BJ (cell line): ENCODE measurements at places on chromosomes 2 and 18. TPM values are rescaled to one million over a fixed set of nuclear protein-coding genes. Genes with fewer than 3 reads are reported as not detected.

The ADI1 gene
- 53.3 and 57.6 TPM in 2 replicates for polyA plus RNA-seq

DNA sequence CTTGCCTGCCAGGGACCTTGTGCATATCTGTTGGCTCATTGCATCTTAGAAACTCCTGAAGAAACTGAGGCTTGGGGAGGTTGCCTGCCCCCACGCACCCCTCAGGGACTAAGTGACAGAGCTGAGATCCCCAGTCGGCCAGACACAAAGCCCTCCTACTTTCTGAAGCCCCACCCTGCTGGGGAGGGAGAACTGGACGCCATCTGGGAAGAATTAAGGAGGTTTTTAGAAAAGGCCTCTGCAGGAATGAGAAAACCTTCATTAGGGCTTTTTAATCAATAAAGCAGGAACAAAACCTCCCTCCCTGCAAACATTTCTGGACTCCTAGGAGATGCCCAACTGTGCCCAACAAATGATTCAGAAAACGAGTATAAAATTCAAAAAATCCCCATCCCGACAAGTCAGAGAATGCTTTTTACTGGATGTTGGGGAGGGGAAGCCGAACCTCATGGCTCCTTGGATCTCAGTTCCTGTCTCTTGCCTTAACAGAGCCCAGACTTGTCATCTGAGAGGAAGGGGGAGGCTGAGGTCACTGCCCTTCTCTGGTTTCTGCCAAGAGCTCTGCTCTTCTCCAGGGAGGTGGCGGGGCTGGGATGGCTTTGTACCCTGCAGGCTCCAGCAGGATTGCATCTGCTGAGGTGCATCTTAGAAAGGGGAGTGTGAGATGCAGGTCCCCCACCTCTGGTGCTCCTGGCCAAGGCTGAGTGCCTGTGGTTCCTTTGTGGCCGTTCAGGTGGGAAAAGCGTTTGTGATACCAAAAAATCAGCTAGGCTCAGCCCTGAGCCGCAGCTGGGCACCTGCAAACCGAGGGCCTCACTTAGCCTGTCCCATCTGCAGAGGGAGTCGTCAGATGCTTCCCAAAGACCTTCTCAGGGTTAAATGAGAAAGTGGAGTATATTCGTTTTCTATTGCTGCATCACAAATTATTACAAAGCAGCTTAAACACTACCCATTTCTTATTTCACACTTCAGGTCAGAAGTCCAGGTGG, 142.4 kb downstream of the ZFP36L2 start:
- peak; percentile 59 for DNase-seq

DNA sequence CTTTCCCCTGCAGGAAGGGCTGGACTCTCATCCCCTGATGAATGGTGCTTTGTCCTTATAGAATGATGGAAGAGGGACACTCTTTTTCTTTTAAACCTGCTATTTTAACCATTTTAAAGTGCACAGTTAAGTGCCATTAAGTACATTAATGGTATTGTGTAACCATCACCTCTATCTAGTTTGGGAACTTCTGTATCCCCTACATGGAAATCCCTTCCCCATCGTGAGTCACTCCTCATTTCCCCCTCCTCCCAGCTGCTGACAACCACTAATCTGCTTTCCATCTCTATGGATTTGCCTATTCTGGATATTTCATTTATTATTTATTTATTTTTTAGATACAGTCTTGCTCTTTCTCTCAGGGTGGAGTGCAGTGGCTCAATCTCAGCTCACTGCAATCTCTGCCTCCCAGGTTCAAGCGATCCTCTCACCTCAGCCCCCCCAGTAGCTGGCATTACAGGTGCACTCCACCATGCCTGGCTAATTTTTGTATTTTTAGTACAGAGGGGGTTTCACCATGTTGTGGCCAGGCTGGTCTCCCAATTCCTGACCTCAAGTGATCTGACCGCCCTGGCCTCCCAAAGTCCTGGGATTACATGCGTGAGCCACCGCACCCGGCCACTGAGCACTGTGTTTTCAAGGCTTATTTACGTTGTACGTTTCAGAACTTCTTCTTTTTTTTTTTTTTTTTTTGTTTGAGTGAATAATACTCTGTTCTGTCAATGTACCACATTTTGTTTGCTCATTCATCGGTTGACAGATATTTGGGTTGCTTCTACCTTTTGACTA, 15.8 kb downstream of the DGKD start:
- DNase-seq: no peak

GRCh38 chr2:6741229-6741628, 124.5 kb downstream of the CMPK2 start:
- no peak for DNase-seq

GRCh38 chr18:61581578-61582201, 248.5 kb downstream of the CDH20 start:
- DNase-seq: no peak

- no peak for DNase-seq
Measured at GRCh38 chr2:225073198-225073597, 30.9 kb upstream of the DOCK10 start.
